ENCODE measurements at places on chromosomes 7 and 10. TPM values are rescaled to one million over a fixed set of nuclear protein-coding genes. Genes with fewer than 3 reads are reported as not detected.

GRCh38 chr10:106897719-106898118, 266.8 kb downstream of the SORCS1 start:
- DNase-seq, result no peak
- no peaks in the 10 kb centered on the region for H3K4me1 ChIP-seq
- H3K27ac ChIP-seq, result no peak overlapping the region

GRCh38 chr10:11643039-11643438, 31.6 kb upstream of the USP6NL start:
- peaks cover 27% of the 10 kb centered on the region for H3K27me3 ChIP-seq
- DNase-seq, result no peak
- no peaks in the 10 kb centered on the region for H3K36me3 ChIP-seq
- no peak overlapping the region for H3K4me3 ChIP-seq
- no peaks in the 10 kb centered on the region for H3K4me1 ChIP-seq

GRCh38 chr7:36280840-36281812, 108.5 kb upstream of the ANLN start:
- peaks cover 7% of the 10 kb centered on the region for H3K27me3 ChIP-seq
- no peak overlapping the region for H3K27ac ChIP-seq
- H3K4me1 ChIP-seq, result peaks cover 49% of the 10 kb centered on the region
- H3K36me3 ChIP-seq, result no peaks in the 10 kb centered on the region
- DNase-seq, result no peak

- H3K27ac ChIP-seq, result no peak overlapping the region
- H3K4me3 ChIP-seq, result no peak overlapping the region
- peaks cover 16% of the 10 kb centered on the region for H3K27me3 ChIP-seq
- no peaks in the 10 kb centered on the region for H3K4me1 ChIP-seq
These were observed 50.8 kb upstream of the ABLIM1 start for GRCh38 chr10:114708717-114709335.

- no peak overlapping the region for H3K27ac ChIP-seq
- no peaks in the 10 kb centered on the region for H3K4me1 ChIP-seq
- no peak for DNase-seq
- H3K36me3 ChIP-seq, result peaks cover 6% of the 10 kb centered on the region
- H3K4me3 ChIP-seq, result no peak overlapping the region
- no peaks in the 10 kb centered on the region for H3K27me3 ChIP-seq
These were observed 229.9 kb upstream of the MAGI2 start for GRCh38 chr7:79683185-79683890.

DNA sequence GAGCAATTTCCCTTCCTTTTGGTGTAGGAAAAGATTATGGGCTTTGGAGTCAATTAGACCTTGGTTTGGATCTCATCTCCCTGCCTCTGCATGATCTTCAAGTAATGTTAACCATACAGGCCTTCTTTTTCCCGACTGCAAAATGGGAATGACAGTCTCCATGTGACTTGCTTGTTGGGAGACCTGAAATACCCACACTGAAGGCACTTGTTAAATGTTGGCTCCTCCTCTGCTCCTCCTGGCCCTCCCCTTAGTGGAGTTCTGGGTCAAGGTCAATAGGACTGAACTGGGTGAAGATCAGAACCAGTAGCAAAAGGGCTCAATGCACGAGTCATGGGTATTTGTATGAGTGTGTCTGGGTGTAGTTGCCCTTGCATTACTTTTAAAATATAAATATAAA, 179.4 kb upstream of the PRR15 start:
- no peaks in the 10 kb centered on the region for H3K36me3 ChIP-seq
- peaks cover 5% of the 10 kb centered on the region for H3K4me1 ChIP-seq
- DNase-seq, result no peak
- no peaks in the 10 kb centered on the region for H3K27me3 ChIP-seq

GRCh38 chr7:105277341-105277740, 111.4 kb downstream of the SRPK2 start:
- no peaks in the 10 kb centered on the region for H3K27me3 ChIP-seq
- H3K4me3 ChIP-seq, result no peak overlapping the region
- no peak for DNase-seq
- no peaks in the 10 kb centered on the region for H3K36me3 ChIP-seq
- no peak overlapping the region for H3K27ac ChIP-seq

DNA sequence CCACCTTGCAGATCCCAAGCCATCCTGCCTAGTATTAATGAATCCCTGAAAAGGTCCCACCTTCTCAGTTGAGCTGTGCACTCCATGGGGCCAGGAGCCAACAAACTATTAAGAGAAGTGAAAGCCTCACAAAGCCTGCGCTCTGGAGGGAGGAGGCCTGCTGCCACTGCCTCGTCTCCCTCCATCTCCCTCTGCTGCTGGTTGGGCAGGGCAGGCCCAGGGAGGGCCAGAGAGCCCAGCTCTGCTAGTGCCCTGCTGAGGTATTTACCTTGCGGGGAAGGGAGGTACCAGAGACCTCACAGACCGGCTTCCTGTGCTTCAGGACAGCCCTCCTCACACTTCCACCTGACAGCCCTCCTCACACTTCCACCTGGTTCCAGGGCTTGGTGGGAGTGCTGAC, 171.5 kb downstream of the SH3PXD2A start:
- H3K4me3 ChIP-seq, result no peak overlapping the region
- no peak overlapping the region for H3K27ac ChIP-seq
- no peak for DNase-seq
- H3K4me1 ChIP-seq, result no peaks in the 10 kb centered on the region
- no peaks in the 10 kb centered on the region for H3K27me3 ChIP-seq
- no peaks in the 10 kb centered on the region for H3K36me3 ChIP-seq

DNA sequence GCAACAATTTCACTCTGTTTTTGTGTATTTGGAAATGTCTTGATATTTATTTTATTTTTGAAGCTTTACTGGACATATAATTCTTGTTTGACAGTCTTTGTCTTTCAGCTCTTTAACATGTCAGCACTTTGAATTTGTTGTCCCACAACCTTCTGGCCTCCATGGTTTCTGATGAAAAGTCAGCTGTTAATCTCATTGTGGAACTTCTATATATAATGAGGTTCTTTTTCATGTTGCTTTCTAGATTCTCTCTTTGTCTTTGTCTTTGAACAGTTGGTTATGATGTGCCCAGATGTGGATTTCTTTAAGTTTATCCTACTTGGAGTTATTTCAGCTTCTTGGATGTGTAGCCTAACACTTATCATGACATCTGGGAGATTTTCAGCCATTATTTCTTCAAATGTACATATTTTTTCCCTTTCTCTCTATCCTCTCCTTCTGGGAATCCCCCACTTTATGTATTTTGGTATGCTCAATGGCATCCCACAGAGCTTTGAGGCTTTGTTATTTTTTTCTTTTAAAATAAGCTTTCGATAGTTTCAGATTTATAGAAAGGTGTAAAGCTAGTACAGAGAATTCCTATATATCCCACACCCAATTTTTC, 9.5 kb upstream of the LMTK2 start:
- H3K4me1 ChIP-seq, result no peaks in the 10 kb centered on the region
- H3K4me3 ChIP-seq, result no peak overlapping the region
- DNase-seq, result no peak
- peaks cover 31% of the 10 kb centered on the region for H3K27me3 ChIP-seq
- no peak overlapping the region for H3K27ac ChIP-seq

DNA sequence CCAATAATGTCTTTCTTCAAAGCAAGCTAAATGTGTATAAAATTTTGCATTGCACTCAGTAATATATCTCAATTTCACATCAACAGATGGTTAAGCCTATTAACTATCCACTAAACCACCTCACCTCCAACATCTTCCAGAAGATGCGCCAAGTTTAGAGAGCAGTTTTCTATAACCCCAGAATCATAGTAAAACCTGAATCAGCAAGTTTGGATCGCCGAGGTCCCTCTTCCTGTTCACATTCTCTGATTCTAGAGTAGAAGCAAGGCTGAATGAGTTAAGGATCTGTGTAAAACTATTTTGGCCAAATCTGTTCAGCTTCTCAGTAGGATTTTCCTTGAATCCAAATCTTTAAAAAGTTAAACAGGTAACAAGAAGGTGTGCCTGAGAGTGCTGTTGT, 1.4 kb upstream of the FAM204A start:
- peaks cover 20% of the 10 kb centered on the region for H3K4me1 ChIP-seq
- no peak overlapping the region for H3K4me3 ChIP-seq
- H3K36me3 ChIP-seq, result no peaks in the 10 kb centered on the region
- H3K27ac ChIP-seq, result no peak overlapping the region
- H3K27me3 ChIP-seq, result peaks cover 7% of the 10 kb centered on the region

- no peak overlapping the region for H3K27ac ChIP-seq
- no peak overlapping the region for H3K4me3 ChIP-seq
- DNase-seq, result no peak
These were observed 12.5 kb downstream of the LIPA start for GRCh38 chr10:89238956-89239644.

DNA sequence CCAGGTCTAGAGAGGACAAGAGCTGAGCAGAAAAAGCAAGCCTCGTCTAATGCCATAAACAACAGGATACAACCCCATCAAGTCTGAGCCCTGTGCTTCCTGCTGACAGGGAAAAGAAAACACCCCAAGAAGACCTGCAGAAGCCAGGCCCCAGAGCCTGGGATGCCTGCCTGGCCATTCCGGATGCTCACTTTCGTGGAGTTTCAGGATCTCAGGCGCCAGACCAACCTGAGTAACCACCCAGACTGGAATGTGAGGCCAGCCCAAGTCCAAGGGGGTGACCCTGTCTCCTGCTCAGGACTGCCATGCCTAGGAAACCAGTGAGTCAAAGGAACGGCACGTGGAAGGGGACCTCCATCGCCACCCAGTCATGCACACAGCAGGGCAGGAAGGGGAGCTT, 74.3 kb downstream of the PLXNA4 start:
- DNase-seq, result no peak
- H3K4me1 ChIP-seq, result peaks cover 26% of the 10 kb centered on the region
- H3K27me3 ChIP-seq, result no peaks in the 10 kb centered on the region
- H3K36me3 ChIP-seq, result no peaks in the 10 kb centered on the region
- H3K4me3 ChIP-seq, result no peak overlapping the region
- no peak overlapping the region for H3K27ac ChIP-seq

DNA sequence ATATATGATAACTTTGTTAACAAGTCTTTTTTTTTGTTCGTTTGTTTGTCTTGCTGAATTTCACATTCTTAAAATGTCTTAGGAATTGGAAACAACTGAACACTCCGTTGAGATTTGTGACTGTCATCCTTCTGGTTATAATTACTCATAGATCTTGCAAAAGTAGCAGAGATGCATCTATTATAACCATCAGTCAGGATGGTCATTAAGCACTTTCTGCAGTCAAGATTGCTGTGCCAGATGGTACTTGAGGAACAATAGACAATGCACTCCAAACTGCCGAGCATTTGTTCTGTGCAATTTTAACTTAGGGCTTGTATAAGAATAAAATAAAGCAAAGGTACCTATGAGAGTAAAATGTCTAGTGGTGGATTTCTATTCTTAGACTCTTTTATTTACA, 710.1 kb upstream of the KCND2 start:
- no peak for DNase-seq
- H3K4me3 ChIP-seq, result no peak overlapping the region
- no peaks in the 10 kb centered on the region for H3K27me3 ChIP-seq
- peaks cover 9% of the 10 kb centered on the region for H3K36me3 ChIP-seq
- no peaks in the 10 kb centered on the region for H3K4me1 ChIP-seq

DNA sequence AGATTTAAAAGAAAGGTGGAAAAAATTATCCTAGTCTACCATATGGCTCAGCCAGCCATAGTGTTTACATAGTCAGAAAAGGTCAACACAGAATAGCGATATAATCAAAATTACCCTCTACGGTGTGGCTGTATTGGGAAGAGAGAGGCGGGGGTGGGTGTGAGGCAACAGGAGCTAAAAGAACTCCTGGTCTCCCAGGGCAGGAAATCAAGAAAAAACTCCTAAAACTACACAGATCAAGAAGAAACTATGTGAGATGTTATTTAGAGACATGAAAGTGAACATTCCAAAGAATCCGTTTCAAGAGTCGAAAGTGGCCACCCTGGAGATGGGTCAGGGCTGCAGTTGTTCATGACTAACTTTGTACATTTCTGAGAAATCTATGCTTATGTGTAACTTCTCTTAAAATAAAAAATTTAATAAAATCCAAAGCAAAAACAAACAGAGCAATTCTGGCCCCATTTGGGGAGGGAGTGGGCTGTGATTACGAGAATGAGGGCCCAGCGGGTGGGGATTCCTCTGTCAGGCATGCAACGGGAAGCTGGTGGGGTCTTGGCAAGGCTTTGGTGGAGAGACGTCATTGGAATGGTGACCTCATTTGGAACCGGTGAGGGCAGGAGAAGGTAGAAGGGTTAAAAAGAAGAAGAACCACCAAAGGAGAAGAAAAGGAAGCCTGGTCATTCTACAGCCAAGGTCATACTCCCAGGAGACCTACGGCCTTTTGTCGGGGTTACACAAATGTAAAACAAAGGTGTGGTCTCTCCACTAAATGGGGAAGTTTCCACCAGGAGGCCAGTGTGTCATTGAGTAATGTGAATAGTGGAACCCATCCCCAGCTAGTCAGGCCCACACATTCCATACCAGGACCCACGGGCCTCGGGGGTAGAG, 71.2 kb upstream of the DUSP5 start:
- peak overlapping the region; percentile 80 for H3K4me3 ChIP-seq
- H3K27me3 ChIP-seq, result no peaks in the 10 kb centered on the region
- no peak for DNase-seq
- peaks cover under 1% of the 10 kb centered on the region for H3K36me3 ChIP-seq
- peak overlapping the region; percentile 91 for H3K27ac ChIP-seq

GRCh38 chr10:80493522-80494051, 39.5 kb downstream of the TSPAN14 start:
- H3K4me1 ChIP-seq, result peaks cover 90% of the 10 kb centered on the region
- DNase-seq, result no peak
- H3K4me3 ChIP-seq, result peak overlapping the region; percentile 71
- peak overlapping the region; percentile 84 for H3K27ac ChIP-seq

DNA sequence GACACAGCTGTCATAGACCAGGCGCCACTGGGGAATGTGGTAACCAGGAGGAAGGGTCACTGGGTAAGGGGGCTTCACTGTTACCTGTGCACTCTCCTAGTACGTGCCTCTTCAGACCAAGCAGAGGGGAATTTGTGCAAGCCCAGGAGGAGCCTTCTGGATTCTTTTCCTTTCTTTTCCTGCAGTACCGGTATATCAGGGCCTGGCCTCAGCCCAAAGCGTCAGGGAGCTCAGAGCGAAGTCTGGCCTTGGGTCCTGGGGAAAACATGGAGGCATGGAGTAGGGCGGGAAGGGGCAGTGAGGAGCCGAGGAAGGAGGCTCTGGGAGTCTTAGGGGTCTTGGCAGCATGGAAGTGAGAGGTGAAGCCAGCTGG, 133.6 kb upstream of the GDF10 start:
- H3K27me3 ChIP-seq, result peaks cover 2% of the 10 kb centered on the region
- no peak overlapping the region for H3K4me3 ChIP-seq
- no peaks in the 10 kb centered on the region for H3K4me1 ChIP-seq
- H3K36me3 ChIP-seq, result no peaks in the 10 kb centered on the region
- no peak overlapping the region for H3K27ac ChIP-seq

Gene ADIRF
- total RNA-seq, result not detected

Gene MUC12
- total RNA-seq, result not detected

Gene NKX6-2
- not detected for total RNA-seq

Gene GRM8
- total RNA-seq, result not detected

Gene TRIM50
- total RNA-seq, result not detected

Gene CRHR2
- total RNA-seq, result not detected

Gene HMX2
- not detected for total RNA-seq

Gene TBC1D12
- 1.6 TPM for total RNA-seq

Gene PPP1R9A
- 1.8 TPM for total RNA-seq

Gene OPN4
- total RNA-seq, result not detected
